Dermis microvascular lymphatic vessel endothelial cell (primary cell): ENCODE measurements at places on chromosomes 4 and X. TPM values are rescaled to one million over a fixed set of nuclear protein-coding genes. Genes with fewer than 3 reads are reported as not detected.

GJB1 gene
- not detected in 2 replicates for total RNA-seq

CTSO gene
- 4.9 and 10.7 TPM in 2 replicates for total RNA-seq

DCAF4L1 gene
- total RNA-seq, result 0.13 TPM in 2 replicates

GAGE12J gene
- total RNA-seq, result not detected in 2 replicates

S100G gene
- not detected in 2 replicates for total RNA-seq

HCCS gene
- 16.2 and 20.1 TPM in 2 replicates for total RNA-seq
